ENCODE measurements at places on chromosomes 11 and 22.

GRCh38 chr11:13781153-13781552 is 112.7 kb downstream of the FAR1 start:
- no peak for DNase-seq

DNA sequence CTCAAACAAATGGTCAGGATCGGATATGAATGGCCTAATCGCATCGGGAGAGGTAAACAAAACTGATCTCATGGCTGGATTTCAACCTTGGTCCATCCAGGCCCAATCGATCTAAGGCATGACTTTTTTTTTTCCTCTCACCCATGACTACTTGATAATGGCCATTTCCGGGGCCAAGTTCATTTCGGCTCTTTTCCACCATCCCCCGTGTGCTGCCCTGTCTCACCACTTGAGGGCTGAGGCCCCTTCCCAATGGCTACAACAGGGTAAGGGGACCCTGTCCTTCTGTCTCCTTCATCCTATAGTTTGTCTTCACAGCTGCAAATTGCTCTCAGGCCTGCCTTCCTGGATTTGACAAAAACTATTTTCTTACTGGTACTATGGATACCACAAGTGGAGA is 26.7 kb downstream of the GRAP2 start:
- DNase-seq: no peak

- DNase-seq: no peak
These were observed 7.1 kb downstream of the DDX6 start for GRCh38 chr11:118783724-118784495.

DNA sequence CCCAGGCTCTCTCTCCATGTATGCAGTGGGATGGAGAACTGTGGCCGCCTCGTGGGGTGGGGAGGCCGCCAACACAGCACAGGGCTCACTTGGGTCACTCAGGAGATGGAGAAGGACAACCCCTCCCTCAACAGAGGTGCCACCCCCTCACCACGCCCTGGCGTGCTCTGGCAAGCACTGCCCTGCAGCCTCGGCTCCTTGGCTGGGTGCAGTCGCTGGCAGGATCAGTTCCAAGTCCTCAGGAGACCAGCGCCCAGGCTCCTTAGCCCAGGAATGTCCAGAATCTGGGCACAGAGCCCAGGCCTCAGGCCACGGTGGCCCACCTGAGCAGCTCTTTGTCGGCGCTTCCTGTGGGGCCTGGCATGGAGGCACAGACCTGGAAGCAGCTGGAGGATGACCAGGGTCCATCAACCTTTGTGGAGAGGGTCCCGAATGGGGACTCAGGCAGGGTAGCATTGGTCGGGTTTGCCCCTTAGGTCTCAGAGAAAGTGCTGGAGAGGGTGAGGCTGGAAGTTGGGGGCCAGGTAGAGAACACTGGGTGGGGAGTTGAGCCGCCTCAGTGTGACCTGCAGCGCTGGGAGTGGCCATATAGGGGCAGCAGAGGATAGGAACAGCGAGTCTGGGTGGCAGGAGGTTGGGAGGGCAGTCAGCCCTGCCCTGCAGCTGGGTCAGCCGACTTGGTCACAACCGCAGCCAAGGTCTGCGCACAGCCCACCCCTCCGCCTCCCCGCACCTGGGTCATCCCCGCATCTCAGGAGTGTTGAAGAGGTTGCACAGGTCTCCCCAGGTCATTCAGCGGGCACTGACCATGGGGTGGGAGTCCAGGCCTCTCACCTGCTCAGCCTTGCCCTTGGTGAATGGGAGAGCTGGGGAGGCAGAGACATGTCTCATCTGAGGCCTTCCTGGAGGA is 8.2 kb downstream of the SUSD2 start:
- no peak for DNase-seq

DNA sequence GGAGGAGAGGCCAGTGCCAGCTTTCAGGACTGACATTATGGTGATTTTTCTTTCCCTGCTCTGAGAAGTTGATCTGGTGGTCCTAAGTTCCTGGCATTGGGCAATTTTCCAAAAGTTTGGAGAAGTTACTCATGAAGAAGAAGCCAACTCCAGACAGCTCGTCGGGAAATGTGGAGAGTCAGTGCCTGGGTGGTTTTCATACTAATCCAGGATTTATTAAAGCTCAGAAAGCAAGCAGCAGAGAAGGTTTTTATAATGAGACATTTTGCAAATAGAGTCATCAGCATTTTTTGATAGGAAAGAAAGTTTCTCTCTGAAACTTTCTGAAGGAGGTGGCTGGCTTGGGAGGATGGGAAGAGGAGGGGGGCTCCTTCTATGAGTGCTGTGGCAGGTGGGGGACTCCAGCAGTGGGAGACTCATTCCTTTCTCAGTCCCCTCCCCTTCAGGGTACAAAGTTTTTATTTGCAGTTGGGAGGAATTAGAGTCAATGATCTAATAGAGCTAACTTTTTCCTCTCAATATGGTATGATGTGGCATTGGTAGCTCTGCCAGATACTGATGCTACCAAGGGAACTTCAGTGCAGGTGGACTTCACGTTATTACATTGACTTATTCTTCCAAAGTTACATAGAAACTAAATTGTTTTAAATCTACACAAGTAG is 55.4 kb downstream of the LIF start:
- no peak for DNase-seq

DNA sequence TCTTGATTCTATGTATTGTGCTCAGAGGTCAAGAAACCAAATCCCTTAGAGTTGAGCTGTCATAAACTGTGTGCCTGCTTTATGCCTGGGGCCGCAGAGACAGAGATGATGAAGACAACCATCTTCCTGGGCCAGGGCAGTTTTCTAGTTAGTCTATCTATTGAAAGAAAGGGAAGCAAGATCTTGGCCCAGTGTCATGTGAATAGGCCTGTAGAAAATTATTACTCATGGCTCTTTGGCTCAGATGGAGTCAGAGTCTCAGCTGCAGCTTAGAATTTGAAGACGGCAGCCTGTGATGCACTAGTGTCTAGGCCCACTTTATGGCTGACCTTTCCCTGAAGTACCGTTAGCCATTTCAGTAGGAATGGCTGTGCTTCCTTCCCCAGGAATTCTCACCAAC is 112.0 kb downstream of the DBX1 start:
- no peak for DNase-seq

DNA sequence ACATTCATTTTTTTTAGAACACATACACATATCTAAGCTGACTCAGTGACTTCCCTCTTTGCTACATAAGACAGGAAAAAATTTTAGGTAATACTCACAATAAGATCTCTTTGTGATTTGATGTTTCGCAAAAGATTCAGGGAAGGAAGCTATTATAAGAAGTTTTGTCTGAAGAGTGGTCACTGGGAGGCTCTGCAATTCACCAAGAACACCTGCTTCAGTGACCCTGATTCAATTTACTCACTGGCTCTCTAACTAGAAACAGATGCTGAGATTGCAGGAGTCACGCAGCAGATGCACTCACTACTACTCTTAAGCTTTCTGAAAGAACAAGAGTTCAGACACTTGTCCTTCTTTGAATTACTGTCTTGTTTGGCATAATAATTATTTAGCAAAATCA is 193.6 kb upstream of the DDI1 start:
- peak; percentile 81 for DNase-seq

Measured in HFF-Myc (cell line).